Midbrain (tissue), 1 donor: ENCODE measurements at places on chromosomes 11 and 22.

- DNase-seq, result no peak
Measured at GRCh38 chr11:92894197-92894596, 75.3 kb upstream of the MTNR1B start.

- DNase-seq, result no peak
Measured at GRCh38 chr11:93740031-93740729, 1.1 kb downstream of the TAF1D start.

DNA sequence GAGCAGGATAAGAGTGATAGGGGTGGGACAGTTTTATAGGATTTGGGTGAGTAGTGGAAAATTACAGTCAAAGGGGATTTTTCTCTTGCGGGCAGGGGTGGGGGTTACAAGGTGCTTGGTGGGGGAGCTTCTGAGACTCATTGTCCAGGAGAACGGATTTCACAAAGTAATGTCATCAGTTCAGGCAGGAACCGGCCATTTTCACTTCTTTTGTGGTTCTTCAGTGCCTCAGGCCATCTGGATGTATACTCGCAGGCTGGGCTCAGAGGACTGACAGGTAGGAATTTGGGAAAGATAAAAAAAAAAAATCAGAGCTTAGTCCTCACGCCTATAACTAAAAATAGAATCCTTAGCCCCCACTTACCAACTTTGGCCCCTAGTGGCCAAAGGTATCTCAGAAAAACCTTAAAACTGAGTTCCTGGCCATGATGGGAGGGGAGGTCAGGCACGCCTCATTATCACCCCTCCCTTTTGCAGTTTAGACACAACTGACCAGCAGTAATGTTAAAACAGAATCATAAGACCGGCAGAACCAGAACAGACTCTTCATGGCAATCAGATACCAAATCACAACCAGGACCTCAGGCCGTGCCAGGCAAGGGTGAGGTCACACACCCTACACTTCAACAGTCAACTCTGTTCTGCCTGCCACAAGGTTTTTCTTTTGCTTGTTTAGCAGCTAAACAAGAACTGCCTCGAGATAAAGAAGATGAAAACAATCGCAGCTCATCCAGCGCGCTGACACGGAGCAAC, 8.9 kb upstream of the APOBEC3G start:
- DNase-seq, result no peak

- DNase-seq, result no peak
Measured at GRCh38 chr11:128757886-128758612, 64.2 kb downstream of the FLI1 start.

DNA sequence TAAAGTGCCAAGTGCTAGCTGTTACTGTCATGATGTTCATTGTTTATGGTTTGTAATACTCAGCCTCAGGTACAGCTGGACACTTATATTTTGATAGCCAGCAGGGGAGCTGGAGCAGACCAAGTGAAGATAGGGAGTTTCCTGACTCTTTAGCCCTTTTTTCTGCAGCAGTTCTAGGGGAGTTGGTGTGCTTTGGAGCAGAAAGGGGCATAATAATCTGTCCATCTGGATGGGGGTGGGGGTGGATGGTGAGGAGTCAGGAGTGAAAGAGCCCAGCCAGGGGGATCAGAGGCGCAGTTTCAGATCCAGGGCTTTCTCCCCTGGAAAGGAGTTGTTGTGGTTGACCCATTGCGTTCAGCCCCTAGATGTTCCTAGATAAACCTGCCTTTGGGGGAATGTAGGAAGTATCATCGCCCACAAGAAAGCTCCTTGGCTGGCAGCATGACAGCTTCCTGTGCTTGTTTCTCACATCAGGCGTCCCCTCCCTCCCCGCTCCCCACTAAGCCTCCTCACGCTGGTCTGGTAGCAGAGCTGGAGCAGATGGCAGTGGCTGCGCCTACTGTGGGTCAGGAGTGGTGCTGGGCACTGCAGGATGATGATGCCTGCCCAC, 41.9 kb downstream of the MED15 start:
- DNase-seq, result no peak

DNA sequence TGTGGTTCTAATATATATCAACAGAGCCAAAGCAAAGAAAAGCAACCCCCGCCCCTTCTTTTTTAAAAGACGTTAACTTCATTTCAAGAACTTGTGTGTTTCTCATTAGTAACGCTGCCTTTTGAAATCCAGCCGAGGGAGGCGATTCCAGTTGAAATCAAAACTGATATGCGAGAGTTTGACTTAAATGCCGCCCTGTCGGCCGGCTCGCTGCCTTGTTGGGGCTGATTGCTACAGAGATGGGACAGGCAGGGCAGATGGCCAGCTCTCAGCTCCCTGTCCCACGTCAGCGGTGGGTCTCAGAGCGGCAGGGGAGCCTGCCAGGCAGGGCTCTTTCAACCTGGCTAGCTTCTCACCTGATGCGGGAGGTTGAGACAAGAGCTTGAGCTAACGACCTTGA, 51.9 kb upstream of the ALX4 start:
- no peak for DNase-seq

DNA sequence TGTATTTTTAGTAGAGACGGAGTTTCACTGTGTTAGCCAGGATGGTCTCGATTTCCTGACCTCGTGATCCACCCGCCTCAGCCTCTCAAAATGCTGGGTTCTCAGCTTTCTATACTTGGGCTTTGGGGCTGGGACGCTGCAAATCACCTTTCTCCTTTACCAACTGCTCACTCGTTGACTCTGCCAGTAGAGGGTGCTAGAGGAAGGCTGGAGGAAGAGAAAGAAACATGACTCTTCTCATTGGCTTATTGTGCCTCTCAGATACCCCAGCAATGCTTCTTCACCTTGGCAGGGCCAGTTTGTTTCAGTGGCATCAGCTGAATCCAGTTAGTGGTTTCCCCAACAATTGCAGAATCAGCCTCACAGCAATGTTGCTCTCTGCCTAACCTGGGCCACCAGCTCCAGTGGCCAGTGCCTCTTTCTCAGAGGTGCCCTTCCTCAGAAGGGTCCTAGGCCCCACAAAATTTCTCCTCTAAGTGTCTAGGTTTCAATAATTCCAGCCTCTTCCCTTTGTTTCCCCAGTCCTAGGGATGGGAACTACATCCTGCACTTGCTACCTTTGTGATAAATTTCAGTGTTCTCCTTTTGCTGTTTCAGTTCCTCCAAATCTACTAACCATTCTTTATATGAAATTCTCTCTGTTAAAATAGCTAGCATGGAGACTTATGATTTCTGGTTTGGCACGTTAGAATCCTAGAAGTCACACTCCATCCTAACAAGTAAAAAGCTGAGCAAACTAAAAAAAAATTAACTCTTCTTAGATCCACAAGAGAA, 71.5 kb upstream of the VSTM5 start:
- DNase-seq, result peak; percentile 2

DNA sequence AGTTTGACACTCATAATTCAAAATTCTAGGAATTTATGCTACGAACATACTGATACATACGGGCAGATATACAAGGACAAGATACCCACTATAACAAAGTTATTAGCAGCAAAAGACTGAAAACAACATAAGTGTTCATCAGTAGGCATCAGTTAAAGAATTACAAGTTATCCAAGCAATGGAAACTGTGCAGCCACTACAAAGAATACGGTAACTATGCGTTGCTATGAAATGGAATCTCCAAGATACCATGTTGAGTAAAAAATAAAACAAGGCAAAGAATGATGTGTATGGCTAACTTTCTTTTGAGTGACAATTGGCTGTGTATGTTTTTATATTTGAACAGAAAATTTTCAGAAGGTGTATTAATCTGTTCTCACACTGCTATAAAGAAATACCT, 151.7 kb downstream of the ADAMTS15 start:
- DNase-seq, result no peak

GRCh38 chr11:65572356-65573051, at the start of gene FAM89B:
FAM89B (plus strand) TSS chr11:65572538; CDS start chr11:65572670, 132 bp downstream.
- peak; percentile 86 for DNase-seq

DNA sequence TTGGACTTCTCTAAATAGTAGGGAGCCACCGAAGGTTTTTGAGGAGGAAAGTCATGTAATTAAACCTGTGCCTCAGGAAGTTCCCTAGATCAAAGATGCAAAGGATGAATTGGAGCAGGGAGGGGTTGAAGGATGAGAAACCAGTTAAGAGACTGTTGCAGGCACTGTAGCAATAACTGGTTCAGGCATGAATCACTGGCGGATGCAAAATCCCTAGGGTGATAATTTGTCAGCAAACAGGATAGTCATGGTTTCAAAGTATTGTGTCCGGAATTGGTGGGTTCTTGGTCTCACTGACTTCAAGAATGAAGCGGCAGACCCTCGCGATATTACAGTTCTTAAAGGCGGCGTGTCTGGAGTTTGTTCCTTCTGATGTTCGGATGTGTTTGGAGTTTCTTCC, 19.9 kb downstream of the TRIOBP start:
- DNase-seq, result no peak

GRCh38 chr11:117091753-117092477, 6.3 kb downstream of the SIK3 start:
- DNase-seq, result no peak

DNA sequence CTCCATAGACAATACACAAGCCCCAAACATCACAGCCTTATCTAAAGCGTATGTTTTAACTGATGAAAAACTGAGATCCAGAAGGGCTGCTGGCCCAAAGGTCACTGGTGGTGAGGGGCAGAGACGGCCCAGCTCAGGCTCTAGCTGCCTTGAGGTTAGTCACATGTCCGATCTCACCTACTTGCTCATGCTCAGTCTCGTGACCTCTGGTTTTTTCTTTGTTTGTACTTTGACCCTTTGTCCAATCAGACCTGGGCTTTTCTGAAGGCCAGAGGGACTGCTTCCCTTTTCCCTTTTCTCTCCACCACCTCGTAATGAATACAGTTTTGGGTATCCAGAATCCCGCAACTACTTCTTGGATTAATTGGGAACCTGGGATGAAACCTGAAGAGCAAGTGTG, 28.6 kb downstream of the MMP20 start:
- DNase-seq, result no peak

DNA sequence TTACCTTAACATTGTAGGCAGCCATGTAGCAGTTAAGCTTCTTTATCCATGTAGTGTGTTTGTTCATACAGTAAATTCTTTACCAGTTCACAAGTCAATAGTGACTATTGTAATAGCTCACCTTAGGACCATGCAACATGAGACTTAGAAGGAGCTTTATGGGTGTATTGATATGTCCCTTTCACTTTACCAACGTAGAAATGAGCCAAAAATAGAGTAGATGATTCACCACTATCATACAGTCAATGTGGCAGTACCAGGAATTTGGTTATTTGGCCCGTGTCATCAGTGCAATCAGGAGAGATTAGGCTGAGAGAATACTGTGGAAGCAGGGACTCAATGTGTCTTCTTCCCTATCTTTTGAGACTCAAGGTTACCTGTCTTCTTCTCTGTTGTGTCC, 4.7 kb downstream of the ZDHHC13 start:
- no peak for DNase-seq

- no peak for DNase-seq
Measured at GRCh38 chr11:77865805-77866204, 44.9 kb downstream of the AAMDC start.
